ENCODE measurements at places on chromosomes 13 and 19. TPM values are rescaled to one million over a fixed set of nuclear protein-coding genes. Genes with fewer than 3 reads are reported as not detected.

Gene IGFL4
- total RNA-seq: not detected

Gene BCAM
- total RNA-seq: not detected

Gene SIN3B
- 99.6 TPM for total RNA-seq

Gene C19orf18
- 2.9 TPM for total RNA-seq

Gene CLEC17A
- 4.0 TPM for total RNA-seq

Gene ZNF211
- 49.9 TPM for total RNA-seq

Measured in naive thymus-derived CD8-positive, alpha-beta T cell (primary cell).